ENCODE measurements at places on chromosomes 1 and 21. TPM values are rescaled to one million over a fixed set of nuclear protein-coding genes. Genes with fewer than 3 reads are reported as not detected.

DNA sequence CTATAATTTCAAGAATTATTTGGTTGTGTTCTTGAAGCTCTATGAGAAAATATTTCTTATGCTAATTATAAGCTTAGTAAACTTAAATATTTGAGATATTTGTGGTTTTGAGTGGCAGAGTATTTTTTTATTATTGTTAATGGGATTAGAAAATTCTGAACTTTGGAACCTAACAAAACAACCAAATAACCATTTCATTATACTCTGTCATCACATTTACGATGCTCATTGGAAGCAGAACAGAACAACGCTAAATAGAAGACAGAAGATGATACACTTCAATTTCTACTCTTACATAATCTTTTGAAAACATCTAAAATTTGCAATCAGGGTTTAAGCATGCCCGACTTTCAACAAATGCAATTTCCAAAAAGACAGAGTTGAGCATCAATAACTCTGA, 270.2 kb downstream of the PTPRC start:
- H3K4me1 ChIP-seq: peaks cover under 1% of the 10 kb centered on the region
- H3K27me3 ChIP-seq: no peaks in the 10 kb centered on the region
- H3K27ac ChIP-seq: no peak overlapping the region
- DNase-seq: no peak
- H3K4me3 ChIP-seq: no peak overlapping the region
- no peaks in the 10 kb centered on the region for H3K36me3 ChIP-seq

GRCh38 chr1:219081943-219082925, 91.4 kb upstream of the LYPLAL1 start:
- DNase-seq: no peak
- H3K4me3 ChIP-seq: no peak overlapping the region
- no peaks in the 10 kb centered on the region for H3K4me1 ChIP-seq
- H3K27me3 ChIP-seq: no peaks in the 10 kb centered on the region
- no peaks in the 10 kb centered on the region for H3K36me3 ChIP-seq

GRCh38 chr1:50877641-50878040, 82.4 kb downstream of the FAF1 start:
- no peak overlapping the region for H3K27ac ChIP-seq
- H3K4me3 ChIP-seq: no peak overlapping the region
- DNase-seq: no peak
- H3K4me1 ChIP-seq: no peaks in the 10 kb centered on the region
- no peaks in the 10 kb centered on the region for H3K36me3 ChIP-seq
- no peaks in the 10 kb centered on the region for H3K27me3 ChIP-seq

DNA sequence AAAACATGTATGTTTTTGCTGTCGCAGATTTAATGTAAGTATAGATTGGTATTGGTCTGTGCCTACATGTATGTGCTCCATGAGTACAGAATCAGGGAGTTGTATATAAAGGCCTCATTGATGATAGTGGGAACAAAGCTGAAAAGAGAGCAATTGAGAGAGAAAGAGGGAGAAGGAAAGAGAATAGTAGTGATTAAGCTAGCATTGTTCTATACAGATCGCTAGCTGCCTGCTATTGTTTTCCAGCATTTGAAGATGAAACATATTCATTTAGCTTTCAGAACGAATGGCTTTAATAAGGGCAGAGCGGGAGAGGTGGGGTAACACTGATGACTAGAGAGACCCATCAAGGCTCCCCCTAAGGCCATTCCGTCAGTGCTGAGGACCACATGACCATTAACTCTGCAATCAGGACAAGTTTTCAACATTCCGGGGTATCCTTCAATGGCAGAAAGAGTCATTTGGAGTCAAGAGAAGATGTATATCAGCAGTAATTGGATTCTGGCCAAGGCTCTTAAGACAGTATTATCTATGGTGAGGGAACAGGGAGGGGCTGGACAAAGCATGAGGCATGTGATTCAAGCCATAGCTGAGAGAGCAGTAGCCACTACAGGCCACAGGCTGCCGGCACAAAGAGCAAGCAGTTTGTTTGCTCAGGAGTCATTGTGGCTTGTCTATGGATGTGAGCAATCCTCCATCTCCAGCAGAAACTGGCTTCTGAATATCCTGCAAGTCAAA, 176.5 kb downstream of the PBX1 start:
- no peak for DNase-seq
- H3K36me3 ChIP-seq: no peaks in the 10 kb centered on the region
- no peak overlapping the region for H3K27ac ChIP-seq
- H3K4me1 ChIP-seq: no peaks in the 10 kb centered on the region
- no peaks in the 10 kb centered on the region for H3K27me3 ChIP-seq

AMY2B gene
- total RNA-seq: 14.5 TPM

TRAF5 gene
- 10.1 TPM for total RNA-seq

NBPF6 gene
- total RNA-seq: not detected

COL6A1 gene
- total RNA-seq: 322 TPM

GUCA2A gene
- total RNA-seq: not detected

All from left lung (tissue), 14 donors.